ENCODE measurements at places on chromosomes 6 and 20. TPM values are rescaled to one million over a fixed set of nuclear protein-coding genes. Genes with fewer than 3 reads are reported as not detected.

- peak; percentile 85 for DNase-seq
These were observed 162.2 kb downstream of the TBXT start for GRCh38 chr6:166005401-166005943.

The FGD2 gene
- total RNA-seq: 15.1 TPM

DNA sequence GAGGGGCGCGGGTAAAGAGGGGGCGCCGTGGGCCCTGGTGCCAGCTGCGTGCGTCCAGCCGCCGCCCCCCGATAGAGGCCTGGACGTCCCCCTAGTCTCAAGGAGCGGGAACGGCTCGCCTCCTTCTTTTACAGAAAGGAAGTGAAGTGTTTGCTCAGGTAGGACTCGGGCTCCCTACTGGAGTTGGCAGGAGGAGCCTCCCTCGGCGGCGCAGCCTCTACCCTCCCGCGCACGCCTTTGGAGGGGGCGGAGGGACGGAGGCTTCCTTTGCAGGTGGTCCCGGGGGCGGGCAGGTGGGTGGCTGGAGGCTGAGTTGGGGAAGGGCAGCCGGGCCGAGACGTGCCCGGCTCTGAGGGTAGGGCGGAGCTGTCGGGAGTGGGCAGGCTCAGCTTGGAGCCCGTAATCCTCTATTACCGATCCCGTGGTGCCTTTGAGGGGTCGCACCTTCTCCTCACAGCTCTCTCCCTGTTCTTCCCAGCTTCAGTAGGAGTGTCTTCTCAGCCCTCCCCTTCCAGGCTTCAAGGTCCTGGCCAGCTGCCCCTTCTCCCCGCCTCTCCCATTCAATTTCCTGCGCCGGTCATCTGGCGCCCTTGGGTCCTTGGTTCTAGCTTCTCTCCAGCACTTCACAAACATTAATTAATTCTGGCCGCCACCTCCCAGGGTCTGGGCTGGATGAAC lies 728 bp downstream of the ITPR3 start:
- peak; percentile 62 for DNase-seq

The PRL gene
- not detected for total RNA-seq

DNA sequence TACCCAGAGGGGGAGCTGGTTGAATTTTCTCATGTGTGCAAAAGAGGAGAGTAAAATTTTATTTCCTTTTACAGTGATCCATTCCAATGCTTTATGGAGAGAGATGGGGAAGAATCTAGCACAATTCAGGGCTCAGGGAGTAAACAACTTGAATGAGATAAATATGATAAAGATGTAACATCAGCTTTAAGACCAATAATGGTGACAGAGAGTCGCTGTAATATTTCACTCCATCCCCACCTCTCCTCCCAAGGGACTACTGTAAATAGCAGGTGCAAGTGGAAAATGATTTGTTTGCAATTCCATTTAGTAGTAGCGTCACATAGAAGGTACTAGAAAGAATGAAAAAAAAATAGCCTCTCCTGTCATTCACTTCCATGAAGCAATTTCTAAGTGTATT lies 4.8 kb downstream of the CRISP3 start:
- DNase-seq: no peak

- DNase-seq: no peak
These were observed 28.1 kb downstream of the NRSN1 start for GRCh38 chr6:24154121-24154520.

GRCh38 chr6:26064619-26065257 lies 22.5 kb upstream of the HFE start:
- no peak for DNase-seq

The DZANK1 gene
- 1.1 TPM for total RNA-seq

DNA sequence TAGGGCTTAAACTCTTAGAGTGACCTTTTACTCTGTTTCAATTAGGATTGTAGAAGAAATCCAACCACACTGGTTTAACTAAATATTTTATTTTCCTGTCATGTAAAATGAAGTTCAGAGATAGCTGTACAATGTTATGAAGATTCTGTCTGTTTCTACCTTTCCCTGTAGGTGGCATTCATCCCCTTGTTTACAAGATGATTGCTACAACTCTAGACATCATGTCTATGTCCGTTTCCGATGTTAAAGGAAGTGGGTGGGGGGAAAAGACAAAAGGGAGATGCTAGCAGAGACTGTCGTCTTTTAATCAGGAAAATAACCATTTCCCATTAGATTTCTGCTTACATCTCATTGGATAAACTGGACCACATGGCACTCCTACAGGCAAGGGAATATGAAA lies 30.9 kb upstream of the RIMS1 start:
- no peak for DNase-seq

GRCh38 chr20:34876406-34877282 lies at the start of gene ACSS2:
Gene ACSS2 (plus strand): TSS chr20:34876612. CDS start chr20:34876646, 34 bp downstream.
- no peak for DNase-seq

GRCh38 chr20:15618110-15618509 lies 955.1 kb downstream of the KIF16B start:
- no peak for DNase-seq

DNA sequence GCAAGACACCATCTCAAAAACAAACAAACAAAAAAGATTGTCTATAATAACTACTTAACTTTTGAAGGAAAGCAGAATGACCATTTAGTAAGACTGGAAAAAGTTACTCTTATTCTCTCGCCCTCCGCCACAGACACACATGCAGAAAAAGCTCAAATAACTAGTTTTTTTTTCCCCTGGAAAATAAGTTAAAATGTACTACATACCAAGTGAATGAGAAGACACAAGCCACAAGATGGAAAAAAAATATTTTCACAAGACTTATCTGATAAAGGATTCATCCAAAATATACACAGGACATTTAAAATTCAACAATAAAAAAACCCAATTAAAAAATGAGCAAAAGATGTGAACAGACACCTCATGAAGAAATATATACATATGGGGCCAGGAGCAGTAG lies 31.9 kb downstream of the NUDT3 start:
- DNase-seq: no peak

GRCh38 chr6:145294942-145295341 lies 440.4 kb downstream of the EPM2A start:
- DNase-seq: no peak

DNA sequence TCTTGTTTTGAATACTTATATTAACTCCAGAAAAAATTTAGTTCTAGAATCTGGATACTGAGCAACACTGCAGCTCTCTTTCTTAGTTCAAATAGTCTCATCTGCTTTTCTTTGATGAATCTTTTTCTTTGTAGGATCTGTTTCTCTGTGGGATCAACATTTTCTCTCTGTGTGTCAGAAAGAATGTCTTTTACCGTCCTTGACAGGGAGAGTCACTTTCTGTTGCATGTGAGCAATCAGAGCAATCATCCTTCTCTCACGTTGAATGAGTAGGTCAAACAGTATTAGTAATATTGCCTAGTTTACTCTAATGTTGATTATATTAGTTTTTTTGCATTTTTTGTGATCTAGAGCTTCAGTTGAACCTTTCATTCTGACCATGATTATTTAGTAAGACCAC lies 130.9 kb downstream of the TRMT11 start:
- DNase-seq: no peak

The TREM1 gene
- 1.7 TPM for total RNA-seq

GRCh38 chr6:49551866-49552129 lies 1.3 kb downstream of the C6orf141 start:
- no peak for DNase-seq

The TTLL9 gene
- not detected for total RNA-seq

DNA sequence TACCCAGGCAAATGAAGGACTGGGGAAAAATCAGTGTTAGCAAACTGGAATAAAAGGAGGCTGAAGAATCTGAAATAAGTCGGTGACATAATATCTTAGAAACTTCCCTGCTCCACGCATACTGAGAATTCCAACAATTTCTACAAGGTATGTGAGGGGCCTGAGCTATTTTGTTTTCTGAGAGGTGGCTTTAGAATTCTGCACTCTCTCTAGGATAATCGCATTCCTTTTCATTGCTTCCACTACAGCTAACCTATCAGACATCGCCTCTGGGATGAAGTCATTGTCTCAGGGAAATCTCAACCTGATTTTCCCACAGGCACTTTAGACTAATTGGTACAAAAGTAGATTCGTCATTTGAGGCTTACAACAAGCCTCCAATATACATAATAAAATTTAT lies 740.8 kb downstream of the PHF3 start:
- DNase-seq: no peak

GRCh38 chr6:26122005-26122388 lies 34.8 kb downstream of the HFE start:
- no peak for DNase-seq

DNA sequence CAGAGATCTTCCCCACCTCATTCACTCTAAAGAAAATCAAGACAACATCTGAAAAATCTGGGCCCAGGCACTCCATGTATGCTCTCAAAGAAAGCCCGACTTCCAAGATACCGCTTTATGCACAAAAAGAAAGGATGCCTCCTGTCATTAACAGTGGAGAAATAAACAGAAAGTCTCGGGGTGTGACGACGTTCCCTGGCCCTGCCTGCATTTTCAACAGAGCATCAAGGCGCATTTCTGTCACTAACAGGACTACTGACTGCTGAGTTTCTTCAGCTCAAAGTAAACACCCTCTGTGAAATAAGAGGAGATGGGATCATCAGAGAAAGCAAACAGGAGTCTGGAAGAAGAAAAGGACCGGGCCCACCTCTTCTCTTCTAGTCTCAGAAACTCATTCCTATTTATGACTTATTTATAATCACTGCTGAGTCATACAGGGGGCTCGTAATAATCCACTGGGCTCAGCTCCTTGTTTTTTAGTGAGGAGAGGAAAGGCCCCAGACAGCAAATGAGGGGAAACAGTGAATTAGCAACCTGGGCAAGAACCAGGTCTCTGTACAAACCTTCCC lies 99.7 kb downstream of the ZMYND8 start:
- DNase-seq: no peak

DNA sequence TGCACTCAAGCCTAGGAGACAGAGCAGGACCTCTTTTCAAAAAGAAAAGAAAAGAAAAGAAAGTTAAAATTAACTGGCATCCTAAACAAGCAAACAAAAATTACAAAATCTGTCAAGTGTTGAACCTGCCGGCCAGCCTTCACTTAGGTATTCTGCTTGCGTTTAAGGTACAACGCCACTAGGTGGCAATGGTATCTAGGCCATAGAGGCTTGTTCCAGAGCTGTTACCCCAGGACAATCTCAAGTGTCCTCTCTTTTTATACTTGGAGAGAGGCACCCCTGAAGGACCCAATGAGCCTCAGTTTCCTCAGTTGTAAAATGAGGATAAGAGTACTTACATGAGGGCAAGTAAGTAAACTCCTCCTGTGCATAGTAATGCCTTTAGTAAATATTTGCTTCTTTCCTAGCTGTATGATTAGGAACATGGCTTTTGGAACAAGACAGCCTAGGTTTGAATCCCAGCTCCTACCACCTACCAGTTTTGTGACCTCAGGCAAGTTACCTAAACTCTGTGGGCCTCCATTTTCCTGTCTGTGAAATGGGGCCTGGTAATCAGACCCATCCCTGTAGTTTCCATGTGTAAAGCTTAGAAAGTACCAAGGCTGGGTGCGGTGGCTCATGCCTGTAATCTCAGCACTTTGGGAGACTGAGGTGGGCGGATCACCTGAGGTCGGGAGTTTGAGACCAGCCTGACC lies 5.8 kb upstream of the PACSIN1 start:
- DNase-seq: no peak

GRCh38 chr20:17571153-17571527 lies 1.3 kb downstream of the DSTN start:
- DNase-seq: no peak

The PTCRA gene
- total RNA-seq: not detected

The CRISP3 gene
- total RNA-seq: not detected

- DNase-seq: no peak
These were observed 82.7 kb downstream of the DLL1 start for GRCh38 chr6:170208182-170208601.

DNA sequence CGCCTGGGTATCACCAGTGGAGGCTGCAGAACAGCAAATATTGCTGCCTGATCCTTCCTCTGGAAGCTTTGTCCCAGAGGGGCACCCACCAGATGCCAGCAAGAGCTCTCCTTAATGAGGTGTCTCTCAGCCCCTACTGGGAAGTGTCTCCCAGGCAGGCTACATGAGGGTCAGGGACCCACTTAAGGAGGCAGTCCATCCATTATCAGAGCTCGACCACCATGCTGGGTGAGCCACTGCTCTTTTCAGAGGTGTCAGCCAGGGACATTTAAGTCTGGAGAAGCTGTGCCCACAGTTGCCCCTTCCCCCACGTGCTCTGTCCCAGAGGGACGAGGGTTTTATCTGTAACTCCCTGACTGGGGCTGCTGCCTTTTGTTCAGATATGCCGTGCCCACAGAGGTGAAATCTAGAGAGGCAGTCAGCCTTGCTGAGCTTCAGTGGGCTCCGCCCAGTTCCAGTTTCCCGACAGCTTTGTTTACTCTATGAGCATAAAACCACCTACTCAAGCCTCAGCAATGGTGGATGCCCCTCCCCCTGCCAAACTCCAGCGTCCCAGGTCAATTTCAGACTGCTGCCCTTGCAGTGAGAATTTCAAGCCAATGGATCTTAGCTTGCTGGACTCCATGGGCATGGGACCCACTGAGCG lies 25.9 kb upstream of the AIG1 start:
- DNase-seq: no peak

GRCh38 chr6:8434727-8435092 lies 635 bp downstream of the SLC35B3 start:
- no peak for DNase-seq

DNA sequence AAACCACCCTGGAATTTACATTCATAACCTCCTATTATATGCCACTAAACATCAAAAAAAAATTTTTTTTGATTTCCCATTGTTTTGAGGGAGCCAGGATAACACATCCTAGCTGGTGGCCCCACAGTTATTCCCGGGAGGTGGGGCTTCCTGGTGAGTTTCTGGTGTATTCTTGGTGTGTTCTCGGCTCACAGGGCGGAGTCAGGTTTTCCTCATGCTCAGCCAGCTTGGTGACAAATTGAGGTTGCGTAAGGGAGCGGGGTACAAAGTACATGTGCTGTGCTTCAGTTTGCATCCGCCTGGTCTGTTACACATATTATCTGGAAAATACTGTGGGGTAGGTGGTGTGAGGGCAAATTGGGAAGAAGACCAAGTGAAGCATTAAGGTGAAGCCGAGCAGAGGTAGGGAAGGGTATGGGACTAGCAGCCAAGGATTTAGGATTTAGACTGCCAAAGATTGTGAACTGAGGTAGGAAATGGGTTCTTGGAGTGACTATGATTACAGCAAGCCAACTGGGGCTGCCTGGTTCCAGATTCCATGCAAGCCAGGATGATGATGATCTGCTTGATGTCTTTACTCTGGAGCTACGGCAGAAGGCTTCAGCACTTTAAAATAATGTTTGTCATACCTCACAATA lies 46.2 kb upstream of the EEF1A1 start:
- peak; percentile 65 for DNase-seq

GRCh38 chr20:38825901-38826625 lies 20.6 kb downstream of the PPP1R16B start:
- no peak for DNase-seq

DNA sequence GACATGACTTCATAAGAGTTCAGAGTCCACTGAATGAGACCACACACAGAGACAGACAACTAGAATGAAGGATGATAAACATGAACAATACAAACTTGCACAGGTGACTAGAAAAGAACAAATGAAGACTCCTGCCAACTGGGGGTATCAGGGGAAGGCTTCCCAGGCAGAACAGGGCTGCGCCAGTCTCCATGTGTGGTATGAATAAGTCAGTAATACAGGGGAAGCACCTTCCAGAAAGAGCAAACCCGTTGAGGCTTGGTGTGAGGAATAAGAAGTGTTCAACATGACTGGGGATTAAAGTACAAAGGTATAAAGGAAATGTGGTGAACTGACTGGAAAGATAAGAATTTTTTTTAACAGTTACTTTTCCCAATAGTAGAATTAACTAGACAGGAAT lies 3.7 kb upstream of the SLC17A2 start:
- no peak for DNase-seq
